ENCODE measurements at places on chromosomes 2 and 18. TPM values are rescaled to one million over a fixed set of nuclear protein-coding genes. Genes with fewer than 3 reads are reported as not detected.

DNA sequence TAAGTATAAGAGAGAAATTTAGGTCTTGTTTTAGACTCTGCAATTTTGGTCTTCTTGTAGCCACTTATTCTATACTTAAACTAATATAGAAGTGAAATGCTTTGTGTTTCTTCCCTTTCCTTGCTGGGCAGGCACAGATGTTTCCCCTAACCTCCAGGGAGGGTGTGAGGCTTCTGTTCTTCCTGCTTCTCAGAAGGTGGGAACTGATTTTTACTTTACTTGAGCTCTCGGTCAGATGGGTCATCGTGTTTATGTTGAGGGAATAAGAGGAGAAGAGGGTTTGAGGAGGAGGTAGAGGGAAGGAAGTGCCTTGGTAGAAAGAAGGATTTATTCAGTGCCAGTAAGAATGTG lies 92.5 kb upstream of the CXCR4 start:
- DNase-seq, result no peak

DNA sequence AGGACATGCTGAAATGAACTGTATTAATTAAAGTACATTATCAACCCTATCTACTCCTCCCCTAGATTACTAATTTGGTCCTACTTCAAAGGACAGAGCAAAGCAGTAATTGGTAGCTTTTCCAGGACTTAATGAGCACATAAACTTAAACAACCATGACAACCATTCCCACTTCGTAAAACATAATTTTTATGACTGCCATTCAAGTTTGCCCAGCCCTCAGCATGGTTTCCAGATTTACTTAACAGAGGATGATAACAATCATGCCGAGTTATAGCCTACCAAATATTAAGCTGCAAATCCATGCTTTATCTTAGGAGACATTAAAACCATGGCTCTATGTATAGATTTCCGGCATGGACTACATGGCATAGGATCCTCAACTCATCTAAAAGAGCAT lies 401.1 kb upstream of the CHAC2 start:
- no peak for DNase-seq

- no peak for DNase-seq
Observed at GRCh38 chr2:120906914-120907313, 171.2 kb downstream of the GLI2 start.

Gene TSPYL6
- not detected for total RNA-seq

GRCh38 chr18:78957140-78957539 lies 22.5 kb upstream of the SALL3 start:
- no peak for DNase-seq

DNA sequence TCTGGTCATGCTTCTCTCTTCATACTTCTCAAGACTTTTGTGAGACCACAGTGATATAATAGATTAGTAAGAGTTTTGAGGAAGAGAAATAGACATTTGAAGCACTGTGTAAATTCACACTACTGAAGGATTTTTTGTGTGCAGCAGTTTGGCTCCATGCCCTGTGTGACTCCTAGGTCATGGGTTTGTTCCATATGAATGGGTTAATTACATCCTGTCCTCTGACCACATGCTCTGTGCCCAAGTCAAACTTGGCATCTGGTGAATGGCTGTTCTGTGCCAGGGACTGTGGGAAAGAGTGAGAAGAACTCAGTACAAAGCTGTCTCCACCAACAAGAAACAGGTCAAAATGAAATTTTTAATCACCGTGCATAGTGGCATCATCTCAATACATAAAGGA lies 304.0 kb downstream of the LNPK start:
- DNase-seq, result no peak

- no peak for DNase-seq
Observed at GRCh38 chr2:241532733-241533601, 24.6 kb upstream of the STK25 start.

GRCh38 chr2:64859312-64860212 lies 129.6 kb upstream of the SLC1A4 start:
- DNase-seq, result no peak

- no peak for DNase-seq
Observed at GRCh38 chr2:118805064-118805690, 42.3 kb downstream of the EN1 start.

DNA sequence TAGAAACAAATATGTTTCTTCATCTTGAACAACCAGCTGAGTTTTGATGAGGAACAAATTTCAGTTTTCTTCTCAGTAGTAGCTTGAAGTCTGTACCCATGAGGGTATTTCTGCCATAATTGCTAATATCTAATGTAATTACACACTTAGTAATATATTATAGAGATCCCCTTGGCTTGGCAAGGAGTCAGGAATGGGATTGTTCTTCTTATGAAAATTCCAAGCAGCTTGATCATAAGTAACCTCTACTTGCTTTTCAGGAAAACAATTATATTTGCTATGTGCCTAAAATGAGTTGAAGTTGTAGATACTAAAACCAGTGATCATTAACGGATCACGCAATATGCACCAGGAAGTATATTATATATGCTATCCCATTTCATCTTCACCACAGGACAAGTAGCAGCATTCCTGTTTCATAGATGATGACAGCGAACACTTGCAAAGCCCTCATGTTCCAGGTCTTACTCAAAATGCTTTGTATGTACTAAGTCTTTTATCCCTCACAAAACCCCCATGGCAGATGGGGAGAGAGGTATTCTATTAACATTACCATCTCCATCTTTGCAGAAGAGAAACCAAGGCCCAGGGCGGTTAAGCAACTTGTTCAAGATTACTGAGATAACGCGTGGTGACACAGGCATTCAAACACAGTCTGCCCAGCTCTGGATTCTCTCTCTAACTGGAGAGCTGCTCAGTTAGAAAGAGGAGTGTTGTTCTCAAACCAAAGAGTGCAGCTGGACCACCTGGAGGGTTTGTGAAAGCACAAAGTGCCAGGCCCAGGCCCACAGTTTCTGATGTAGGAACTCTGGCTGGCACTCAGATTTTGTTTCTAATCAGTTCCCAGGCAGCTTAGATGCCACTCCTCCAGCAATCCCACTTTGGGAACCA lies 21.8 kb upstream of the RGPD4 start:
- no peak for DNase-seq

GRCh38 chr2:23622466-23622865 lies 237.5 kb downstream of the KLHL29 start:
- DNase-seq, result no peak

DNA sequence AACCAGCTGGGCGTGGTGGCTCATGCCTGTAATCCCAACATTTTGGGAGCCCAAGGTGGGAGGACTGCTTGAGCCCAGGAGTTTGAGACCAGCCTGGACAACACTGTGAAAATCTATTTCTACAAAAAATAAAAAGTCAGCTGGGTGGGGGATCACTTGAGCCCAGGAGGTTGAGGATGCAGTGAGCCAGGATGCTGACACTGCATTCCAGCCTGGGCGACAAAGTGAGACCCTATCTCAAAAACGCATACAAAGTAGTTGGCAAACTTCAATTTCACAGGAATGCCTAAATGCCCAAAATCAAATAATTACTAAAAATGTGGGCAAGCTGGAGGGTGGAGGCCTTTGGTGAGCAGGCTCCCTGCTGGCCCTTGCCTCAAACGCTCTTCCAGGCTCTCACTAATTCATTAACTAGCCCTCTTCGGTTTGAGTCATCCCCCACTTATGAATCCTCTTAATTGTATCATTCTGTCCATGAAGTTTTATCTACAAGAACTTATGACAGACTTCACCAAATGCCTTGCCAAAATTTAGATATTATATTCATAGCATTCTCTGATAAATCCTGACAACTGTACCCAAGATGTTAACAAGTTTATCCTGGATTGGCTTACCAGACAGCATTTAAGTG lies 68.7 kb upstream of the ZFP36L2 start:
- no peak for DNase-seq

Gene TMEM247
- not detected for total RNA-seq

GRCh38 chr2:189281201-189281600 lies 101.6 kb upstream of the COL5A2 start:
- no peak for DNase-seq

Gene GRHL1
- total RNA-seq, result 6.2 TPM

- DNase-seq, result peak; percentile 14
Observed at GRCh38 chr2:197054437-197054836, 127.9 kb upstream of the PGAP1 start.

GRCh38 chr2:176491172-176491904 lies 222.1 kb downstream of the MTX2 start:
- peak; percentile 90 for DNase-seq

Gene LCT
- not detected for total RNA-seq

GRCh38 chr2:189440947-189441708 lies at the start of gene WDR75:
Gene WDR75 (plus strand): TSS chr2:189441474. CDS start chr2:189441493, 19 bp downstream.
- DNase-seq, result peak; percentile 73

GRCh38 chr2:190840569-190841172 lies 40.0 kb upstream of the GLS start:
- no peak for DNase-seq

All from kidney epithelial cell (primary cell).